ENCODE measurements at places on chromosomes 7 and 10.

- no peak for DNase-seq
These were observed 287.5 kb upstream of the NPVF start for GRCh38 chr7:25515633-25516275.

GRCh38 chr10:112349521-112350085 is 24.3 kb upstream of the ACSL5 start:
- no peak for DNase-seq

GRCh38 chr7:16172366-16172765 is 249.0 kb downstream of the CRPPA start:
- DNase-seq: no peak

GRCh38 chr10:36789974-36790373 is 335.4 kb upstream of the ANKRD30A start:
- DNase-seq: no peak

DNA sequence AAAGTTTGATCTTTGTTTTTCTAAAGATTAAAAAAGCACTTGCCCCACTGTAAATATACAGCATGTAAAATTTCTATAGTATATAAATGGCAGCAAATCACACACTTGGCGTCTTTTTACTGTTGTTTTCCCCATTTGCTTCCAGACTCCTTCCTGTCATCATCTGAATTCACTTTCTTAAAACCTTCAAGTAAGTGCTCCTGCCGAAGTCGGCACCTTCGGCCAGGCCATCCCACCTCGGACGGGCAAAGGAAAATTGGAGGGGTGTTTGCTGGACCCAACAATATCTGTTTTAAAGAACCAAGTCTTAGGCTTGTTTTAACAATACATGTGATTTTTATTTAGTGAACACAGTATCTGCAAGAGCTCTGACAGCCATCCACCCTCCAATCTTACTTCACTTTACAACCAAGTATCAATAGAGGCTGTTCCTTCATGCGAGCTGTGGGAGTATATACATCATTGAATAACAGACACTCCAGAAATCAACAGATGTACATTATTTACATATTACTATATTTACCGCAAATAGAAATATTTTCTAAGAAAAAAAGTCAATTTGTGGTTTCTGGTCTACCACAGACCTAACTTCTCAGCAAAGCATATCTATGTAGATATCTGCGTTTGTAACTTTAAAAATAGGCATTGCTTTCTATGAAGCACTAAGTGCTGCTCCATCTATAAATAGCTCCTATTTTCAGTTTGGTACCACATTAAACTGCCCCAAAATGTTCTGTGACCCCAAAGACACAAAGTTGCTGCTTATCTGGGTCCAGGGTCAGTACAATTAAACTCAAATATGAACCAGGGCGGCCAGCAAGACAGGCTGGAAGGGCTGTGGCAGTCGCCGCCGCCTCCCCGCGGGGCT is 110.7 kb downstream of the CYTH3 start:
- no peak for DNase-seq

- DNase-seq: no peak
These were observed 375.7 kb upstream of the NPSR1 start for GRCh38 chr7:34282271-34282670.

DNA sequence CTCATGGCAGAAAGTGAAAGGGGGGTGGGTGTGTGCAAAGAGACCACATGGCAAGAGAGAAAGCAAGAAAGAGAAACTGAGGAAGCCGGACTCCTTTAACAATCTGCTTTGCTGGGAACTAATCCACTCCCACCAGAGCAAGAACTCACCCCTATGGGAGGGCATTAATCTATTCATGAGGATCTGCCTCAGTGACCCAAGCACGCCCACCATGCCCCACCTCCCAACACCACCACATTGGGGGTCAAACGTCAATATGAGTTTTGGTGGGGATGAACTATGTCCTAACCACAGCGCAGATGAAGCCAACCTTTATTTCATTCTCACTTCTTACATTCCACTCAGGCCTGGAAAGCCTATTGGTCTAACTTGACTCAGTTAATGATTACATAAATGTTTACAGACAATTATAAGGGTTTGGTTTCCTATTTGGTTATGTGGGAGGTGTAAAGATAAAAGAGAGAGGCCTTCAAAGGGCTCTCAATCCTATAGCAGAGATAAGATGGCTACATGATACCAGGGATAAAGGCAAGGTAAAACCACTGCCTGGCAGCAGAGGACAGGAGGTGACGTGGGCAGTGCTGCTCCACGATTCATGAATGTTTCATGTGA is 601.8 kb downstream of the PARD3 start:
- DNase-seq: no peak

DNA sequence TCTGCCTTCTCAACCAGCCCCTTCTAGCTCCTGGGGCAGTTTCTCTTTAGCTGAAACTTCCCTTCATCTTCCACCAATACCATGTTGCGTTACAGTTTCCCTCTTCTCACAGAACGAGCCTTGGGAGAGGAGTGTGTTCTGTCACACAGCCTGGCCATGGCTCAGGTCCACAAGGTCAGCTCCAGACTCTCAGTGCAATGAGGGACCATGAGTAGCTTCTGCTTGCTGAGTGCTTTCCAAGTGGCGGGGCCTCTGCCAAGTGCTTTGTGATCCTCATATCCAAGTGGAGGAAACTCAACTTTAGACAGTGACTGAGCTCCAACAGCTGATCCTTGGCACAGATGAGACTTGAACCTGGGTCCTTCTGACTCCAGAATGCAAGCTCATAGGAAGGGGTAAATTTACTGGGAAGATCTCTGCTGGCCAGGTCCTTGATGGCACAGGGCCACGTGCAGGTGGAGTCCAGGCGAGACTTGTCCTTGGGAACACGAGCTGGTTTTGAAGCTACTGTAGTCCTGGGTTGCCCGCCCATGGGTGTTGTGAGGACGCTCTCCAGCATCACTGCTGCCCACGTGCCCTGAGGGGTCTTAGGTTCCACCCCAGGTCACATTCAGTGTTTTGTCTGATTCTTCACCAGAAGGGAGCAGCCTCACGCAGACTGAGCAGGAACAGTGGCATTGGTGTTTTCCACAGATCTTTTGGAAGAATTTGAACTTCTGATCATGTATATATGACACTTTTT is 238.0 kb downstream of the EBF3 start:
- no peak for DNase-seq

DNA sequence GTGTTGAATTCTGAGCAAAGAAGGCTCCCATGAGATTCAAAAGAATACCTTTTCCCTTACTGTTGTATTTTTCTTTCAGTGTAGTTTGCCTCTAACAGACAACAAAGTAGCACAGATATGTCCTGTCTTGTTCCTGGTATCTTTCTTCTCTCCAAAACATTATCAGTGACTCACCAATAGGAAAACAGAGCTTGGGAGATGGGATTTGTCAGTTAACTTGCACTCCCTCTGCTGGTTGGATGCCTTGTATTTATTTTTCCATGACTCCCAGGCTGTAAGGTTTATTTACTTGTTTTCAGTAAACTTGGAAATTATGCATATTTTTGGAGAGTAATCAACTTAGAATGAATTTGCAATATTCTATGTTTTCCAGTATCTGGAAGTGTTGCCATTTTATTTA is 129.7 kb downstream of the SAMD9 start:
- no peak for DNase-seq

- no peak for DNase-seq
These were observed 736 bp downstream of the MINDY4 start for GRCh38 chr7:30771880-30772425.

GRCh38 chr7:46489106-46489505 is 568.0 kb upstream of the IGFBP3 start:
- no peak for DNase-seq

GRCh38 chr10:111246136-111246535 is 169.3 kb downstream of the ADRA2A start:
- no peak for DNase-seq

DNA sequence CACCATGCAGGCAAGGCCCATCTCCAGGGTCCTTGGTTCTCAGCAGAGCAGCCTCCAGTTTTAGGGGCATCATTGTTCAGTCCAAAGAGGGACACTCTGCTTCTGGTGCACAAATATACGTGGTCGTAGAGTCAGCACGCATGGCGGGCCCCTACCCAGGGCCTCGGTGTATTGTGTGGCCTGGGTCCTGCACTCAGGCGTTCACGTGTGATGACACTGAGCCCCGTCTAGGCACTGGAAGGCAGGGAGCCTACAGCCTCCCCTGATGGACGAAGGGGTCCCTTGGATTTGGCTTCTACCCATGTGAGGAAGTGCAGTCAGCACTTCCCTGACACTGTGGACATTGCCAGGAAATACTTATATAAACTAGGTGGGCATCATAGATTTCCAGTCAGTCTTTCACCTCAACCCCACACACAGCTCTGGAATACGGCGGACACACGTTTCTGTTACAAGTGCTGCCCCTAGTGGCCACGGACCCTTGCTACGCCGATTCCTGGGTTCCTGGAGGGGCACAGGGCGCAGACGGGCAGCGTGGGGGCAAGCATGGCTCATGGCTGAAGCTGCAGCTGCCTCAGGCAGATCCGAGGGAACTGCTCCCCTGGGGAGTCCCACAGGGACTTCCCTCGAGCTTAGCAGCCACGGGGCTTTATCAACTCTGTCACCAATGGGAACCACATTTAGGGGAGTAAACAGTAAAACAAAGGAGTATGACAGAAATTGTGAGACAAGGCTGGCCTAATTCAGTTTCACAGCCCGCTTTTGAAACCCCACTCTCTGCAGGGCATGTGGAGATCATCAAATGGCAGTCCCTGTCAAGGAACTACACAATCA is 25.4 kb downstream of the AIFM2 start:
- DNase-seq: no peak

- peak; percentile 35 for DNase-seq
These were observed 63.7 kb downstream of the ZNRF2 start for GRCh38 chr7:30348083-30348560.

DNA sequence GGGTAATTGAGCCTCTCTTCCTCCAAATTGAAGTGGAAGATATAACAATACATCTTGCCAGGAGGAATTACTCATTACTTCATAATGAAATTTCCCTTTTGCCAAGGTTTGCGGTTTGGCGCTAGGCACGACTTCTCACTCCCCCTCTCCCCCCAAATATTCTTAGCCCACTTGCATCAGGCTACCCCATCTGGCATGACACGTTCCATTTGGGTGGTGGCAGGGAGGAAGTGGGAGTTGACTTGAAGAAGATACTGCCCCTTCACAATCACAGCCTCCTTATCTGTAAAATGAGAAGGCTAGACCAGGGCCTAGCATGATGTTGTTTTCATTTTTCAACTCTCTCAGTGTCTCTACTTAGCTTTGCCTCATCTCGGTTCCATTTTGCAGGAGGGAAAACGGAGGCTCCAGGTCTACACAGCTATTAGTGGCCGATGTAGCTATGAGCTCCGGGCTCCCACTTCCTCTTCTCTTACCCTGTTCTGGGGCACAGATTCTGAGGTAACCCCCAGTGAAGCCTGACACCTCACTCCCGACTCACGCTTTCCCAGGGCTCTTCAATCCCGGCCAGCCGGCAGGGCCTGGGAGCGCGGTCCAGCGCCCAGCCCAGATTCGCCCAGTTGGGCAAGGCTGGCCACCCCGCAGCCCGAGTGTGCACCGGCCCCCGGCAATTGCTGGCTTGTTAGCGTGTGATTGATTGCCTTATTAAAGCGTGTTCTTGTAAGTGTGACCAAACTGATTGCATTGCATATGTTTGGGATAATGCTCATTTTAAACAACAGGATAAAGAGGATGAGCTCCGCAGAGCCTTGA is 6.5 kb downstream of the EVX1 start:
- no peak for DNase-seq

DNA sequence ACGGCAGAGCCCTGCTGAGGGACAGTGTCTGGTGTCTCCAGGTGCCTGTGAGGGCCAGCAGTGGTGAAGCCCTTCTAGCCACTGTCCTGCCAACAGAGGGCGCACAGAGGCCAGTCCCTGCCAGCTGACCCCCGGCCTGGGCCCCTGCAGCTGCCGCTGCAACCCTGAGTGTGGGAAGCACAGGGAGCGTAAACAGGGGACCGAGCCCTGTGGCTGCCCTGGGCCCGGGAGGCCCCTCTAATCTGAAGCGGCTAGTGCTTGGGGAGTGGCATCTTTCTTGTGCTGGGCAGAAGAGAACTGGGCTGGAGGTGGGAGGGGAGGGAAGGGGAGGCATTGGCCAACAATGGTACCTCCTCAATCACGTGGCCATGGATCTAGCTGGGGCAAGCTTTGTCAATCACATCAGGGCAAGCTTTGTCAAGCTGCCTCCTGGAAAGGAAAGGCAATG is 34.6 kb downstream of the TRIM8 start:
- no peak for DNase-seq

DNA sequence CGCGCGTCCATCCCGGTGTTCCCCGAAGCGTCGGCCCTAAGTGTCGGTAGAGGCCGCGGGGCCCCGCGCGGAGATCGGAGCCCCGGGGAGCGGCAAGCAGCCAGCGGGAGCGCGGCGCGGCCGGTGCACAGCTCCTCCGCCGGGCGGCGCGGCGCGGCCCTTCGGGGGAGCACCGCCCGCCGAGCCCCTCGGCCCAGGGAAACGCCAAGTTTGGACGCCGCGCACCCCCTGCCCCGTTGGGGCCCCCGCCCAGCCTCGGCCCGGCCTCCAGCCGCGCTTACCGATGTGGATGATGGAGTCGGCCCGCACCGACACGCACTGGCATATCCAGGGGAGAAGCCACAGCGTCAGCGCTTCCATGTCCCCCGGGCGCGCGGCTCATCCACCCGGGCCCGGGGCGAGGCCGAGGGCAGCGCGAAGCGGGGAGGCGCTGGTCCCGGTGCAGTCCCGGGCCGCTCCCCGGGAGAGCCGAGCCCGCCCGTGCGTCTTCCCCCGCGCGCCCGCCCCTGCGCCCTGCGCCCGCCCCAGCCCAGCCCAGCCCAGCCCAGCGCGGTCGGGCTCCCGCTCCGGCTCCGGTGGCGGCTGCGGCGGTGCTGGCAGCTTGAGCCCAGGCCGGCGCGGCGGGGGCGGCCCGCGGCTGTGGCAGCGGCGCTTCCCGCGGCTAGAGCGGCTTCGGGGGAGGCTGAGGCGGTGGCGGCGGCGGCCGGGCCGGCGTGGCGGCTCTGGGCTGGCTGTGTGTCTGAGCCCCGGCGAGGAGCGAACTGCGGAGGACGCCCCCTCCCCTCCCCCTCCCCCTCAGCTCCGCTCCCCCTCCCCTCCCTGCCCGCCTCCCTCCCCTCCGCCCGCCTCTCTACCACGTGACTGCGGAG is at the start of gene GRID1:
TSS of gene GRID1 (minus strand) at position 763 of the 869 bp plus-strand sequence.
- no peak for DNase-seq

- no peak for DNase-seq
These were observed 16.3 kb downstream of the VWC2 start for GRCh38 chr7:49789736-49790135.

DNA sequence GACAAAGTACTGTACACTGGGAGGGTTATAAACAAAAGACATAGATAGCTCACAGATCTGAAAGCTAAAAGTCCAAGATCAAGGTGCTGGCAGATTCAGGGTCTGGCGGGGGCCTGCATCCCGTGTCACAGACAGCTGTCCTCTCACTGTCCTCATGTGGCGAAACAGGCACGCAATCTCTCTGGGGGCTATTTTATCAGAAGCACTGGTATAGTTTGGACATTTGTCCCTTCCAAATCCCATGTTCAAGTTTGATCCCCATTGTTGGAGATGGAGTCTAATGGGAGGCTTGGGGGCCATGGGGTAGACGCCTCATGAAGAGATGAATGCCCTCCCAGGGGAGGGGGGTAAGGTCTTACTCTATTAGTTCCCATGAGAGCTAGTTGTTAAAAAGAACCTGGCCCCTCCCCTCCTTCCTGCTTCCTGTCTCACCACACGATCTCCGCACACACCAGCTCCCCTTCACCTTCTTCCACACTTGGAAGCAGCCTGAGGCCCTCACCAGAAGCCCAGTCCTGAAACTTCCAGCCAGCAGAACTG is 72.5 kb upstream of the UCN3 start:
- DNase-seq: peak; percentile 17

GRCh38 chr10:32972460-32972859 is 14.4 kb upstream of the ITGB1 start:
- no peak for DNase-seq
